Small intestine (tissue), 16 donors: ENCODE measurements at places on chromosomes 4 and X. TPM values are rescaled to one million over a fixed set of nuclear protein-coding genes. Genes with fewer than 3 reads are reported as not detected.

Gene SPIN2A
- 0.12 TPM for polyA plus RNA-seq

- H3K4me1 ChIP-seq = no peaks in the 10 kb centered on the region
- no peak overlapping the region for H3K4me3 ChIP-seq
- no peaks in the 10 kb centered on the region for H3K27me3 ChIP-seq
- DNase-seq = no peak
Observed at GRCh38 chrX:142238536-142238935, 33.4 kb upstream of the MAGEC2 start.

- H3K27ac ChIP-seq = peak overlapping the region; percentile 80
- DNase-seq = peak; percentile 52
- H3K27me3 ChIP-seq = no peaks in the 10 kb centered on the region
- H3K4me1 ChIP-seq = no peaks in the 10 kb centered on the region
- no peak overlapping the region for H3K4me3 ChIP-seq
- H3K36me3 ChIP-seq = no peaks in the 10 kb centered on the region
Observed at GRCh38 chr4:185567381-185568376, 32.4 kb upstream of the PDLIM3 start.

GRCh38 chr4:156247470-156247869 lies 293.8 kb upstream of the CTSO start:
- no peaks in the 10 kb centered on the region for H3K36me3 ChIP-seq
- H3K27ac ChIP-seq = no peak overlapping the region
- no peak for DNase-seq
- H3K27me3 ChIP-seq = no peaks in the 10 kb centered on the region
- no peak overlapping the region for H3K4me3 ChIP-seq
- no peaks in the 10 kb centered on the region for H3K4me1 ChIP-seq
